ENCODE measurements at places on chromosomes 2 and 18. TPM values are rescaled to one million over a fixed set of nuclear protein-coding genes. Genes with fewer than 3 reads are reported as not detected.

- H3K4me1 ChIP-seq: no peaks in the 10 kb centered on the region
- peaks cover 38% of the 10 kb centered on the region for H3K27me3 ChIP-seq
- H3K36me3 ChIP-seq: no peaks in the 10 kb centered on the region
- no peak for DNase-seq
- no peak overlapping the region for H3K27ac ChIP-seq
Observed at GRCh38 chr2:173815772-173816171, 149.4 kb downstream of the SP3 start.

DNA sequence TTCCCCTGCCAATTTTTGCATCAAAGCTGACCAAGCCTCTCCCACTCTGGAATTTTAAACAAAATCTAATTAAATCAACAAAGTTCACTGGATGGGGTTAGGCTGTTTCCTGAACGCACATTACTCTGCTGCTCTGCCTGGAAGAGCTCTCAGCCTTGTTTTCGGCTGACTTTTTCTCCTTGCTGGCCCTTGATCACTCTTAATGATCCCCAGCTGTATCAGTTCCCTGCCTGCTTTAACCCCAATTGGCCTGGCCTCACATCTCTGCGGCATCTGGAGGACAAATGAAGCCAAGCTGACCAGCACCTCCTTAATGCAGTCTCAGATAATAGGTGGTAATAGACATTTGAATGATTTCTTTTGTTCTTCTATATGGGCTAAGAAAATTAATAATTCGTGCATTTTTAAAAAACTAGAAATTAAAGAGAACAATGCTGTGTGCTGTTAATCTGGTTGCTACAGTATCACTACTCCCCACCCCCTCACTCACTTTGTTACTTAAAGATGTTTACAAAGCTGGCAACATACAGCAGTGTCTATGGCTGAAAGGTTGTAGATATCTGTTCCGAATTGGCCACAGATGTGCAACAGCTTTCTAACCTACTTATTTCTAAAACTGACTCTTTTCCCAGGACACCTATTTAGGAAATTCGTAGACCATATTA is 415.2 kb upstream of the KCNH7 start:
- H3K4me1 ChIP-seq: no peaks in the 10 kb centered on the region
- H3K36me3 ChIP-seq: no peaks in the 10 kb centered on the region
- no peaks in the 10 kb centered on the region for H3K27me3 ChIP-seq
- DNase-seq: no peak

Gene CASP8
- 3.7 TPM for total RNA-seq

GRCh38 chr2:222673883-222674282 is 2.4 kb downstream of the MOGAT1 start:
- H3K27me3 ChIP-seq: peaks cover 32% of the 10 kb centered on the region
- no peak overlapping the region for H3K27ac ChIP-seq
- DNase-seq: no peak
- no peak overlapping the region for H3K4me3 ChIP-seq
- peaks cover 10% of the 10 kb centered on the region for H3K4me1 ChIP-seq

GRCh38 chr2:148990968-148991367 is 47.5 kb upstream of the LYPD6B start:
- DNase-seq: no peak
- no peaks in the 10 kb centered on the region for H3K36me3 ChIP-seq
- H3K4me3 ChIP-seq: no peak overlapping the region
- no peaks in the 10 kb centered on the region for H3K4me1 ChIP-seq

DNA sequence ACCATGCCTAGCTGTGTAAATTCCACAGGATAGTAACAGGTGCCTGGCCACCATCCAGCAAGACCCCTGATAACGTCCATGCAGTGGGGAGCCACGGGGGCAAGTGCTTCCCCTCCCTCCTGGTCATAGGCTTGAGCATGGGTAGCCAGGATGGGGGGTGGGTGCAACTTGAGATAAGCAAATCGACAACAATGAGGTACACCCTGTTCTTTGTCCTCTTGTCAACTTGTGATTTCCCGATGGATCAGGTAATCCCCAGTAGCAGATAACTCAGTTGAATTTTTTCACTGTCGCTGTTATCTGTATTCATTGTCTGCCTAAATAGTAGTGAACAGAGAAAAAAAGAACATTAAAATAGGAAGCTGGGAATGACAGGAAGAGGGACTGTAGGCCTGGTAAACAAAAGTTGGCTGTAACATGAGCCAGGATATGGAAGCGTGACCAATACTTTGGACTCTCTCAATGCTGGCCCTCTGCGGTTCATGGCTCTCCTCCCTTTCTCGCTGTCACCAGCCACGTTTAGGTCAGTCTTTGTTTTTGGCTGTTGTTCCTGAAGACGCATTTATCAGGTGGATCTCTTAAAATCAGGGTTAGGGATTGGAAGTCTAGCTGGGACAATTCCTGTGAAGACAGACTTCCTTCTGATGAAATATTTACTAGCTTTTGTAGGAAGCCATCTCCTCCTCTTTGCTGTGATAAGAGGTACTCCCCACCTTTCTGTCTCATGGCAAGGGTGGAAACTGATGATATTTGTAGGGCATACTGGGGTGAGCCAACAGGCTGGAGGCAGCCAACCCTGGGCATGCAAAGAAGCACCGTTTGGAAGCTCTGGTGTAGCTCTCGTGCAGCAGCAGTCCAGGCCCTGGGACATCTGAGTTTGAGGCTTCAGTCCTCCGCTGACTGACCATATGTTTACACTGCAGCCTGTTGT is 42.4 kb downstream of the TCF7L1 start:
- DNase-seq: no peak
- H3K27me3 ChIP-seq: no peaks in the 10 kb centered on the region
- peaks cover 71% of the 10 kb centered on the region for H3K4me1 ChIP-seq
- H3K27ac ChIP-seq: peak overlapping the region; percentile 67
- H3K36me3 ChIP-seq: no peaks in the 10 kb centered on the region

- H3K27ac ChIP-seq: no peak overlapping the region
- H3K36me3 ChIP-seq: no peaks in the 10 kb centered on the region
Observed at GRCh38 chr2:26054598-26055348, 20.9 kb downstream of the RAB10 start.

- no peak overlapping the region for H3K4me3 ChIP-seq
- H3K27me3 ChIP-seq: no peaks in the 10 kb centered on the region
- peaks cover 63% of the 10 kb centered on the region for H3K4me1 ChIP-seq
- no peaks in the 10 kb centered on the region for H3K36me3 ChIP-seq
- DNase-seq: no peak
Observed at GRCh38 chr2:227482638-227483340, 10.8 kb downstream of the AGFG1 start.

- H3K27ac ChIP-seq: no peak overlapping the region
- H3K4me3 ChIP-seq: no peak overlapping the region
- H3K36me3 ChIP-seq: no peaks in the 10 kb centered on the region
- peaks cover 60% of the 10 kb centered on the region for H3K27me3 ChIP-seq
- no peak for DNase-seq
- peaks cover 6% of the 10 kb centered on the region for H3K4me1 ChIP-seq
Observed at GRCh38 chr18:11653521-11653920, 35.5 kb upstream of the GNAL start.

DNA sequence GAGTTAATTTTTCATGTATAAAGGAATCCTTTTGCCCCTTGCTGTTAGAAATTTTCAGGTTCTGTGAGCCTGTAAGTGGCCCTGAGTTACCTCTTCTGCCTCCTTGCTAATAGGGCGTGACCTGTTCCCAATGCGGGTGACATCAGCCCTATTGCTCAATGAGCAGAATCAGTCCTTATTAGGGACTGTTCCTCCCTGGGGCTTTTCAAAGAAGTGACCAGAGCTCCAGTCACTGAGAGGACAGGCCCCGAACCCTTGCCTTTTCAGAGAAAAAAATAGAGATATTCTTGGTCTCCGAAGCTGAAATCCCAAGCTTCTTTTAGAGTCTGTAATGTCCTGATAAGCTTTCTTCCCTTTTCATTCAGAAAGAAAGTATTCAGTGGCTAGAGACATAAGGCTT is 8.2 kb upstream of the APOB start:
- no peak overlapping the region for H3K4me3 ChIP-seq
- no peaks in the 10 kb centered on the region for H3K4me1 ChIP-seq
- H3K27me3 ChIP-seq: peaks cover 3% of the 10 kb centered on the region
- DNase-seq: no peak
- H3K27ac ChIP-seq: no peak overlapping the region

Gene ALPG
- not detected for total RNA-seq

GRCh38 chr2:85166021-85166420 is 32.8 kb downstream of the TCF7L1 start:
- H3K27me3 ChIP-seq: no peaks in the 10 kb centered on the region
- no peak overlapping the region for H3K27ac ChIP-seq
- DNase-seq: no peak

Gene ACMSD
- not detected for total RNA-seq

GRCh38 chr2:239991689-239992314 is 33.3 kb downstream of the NDUFA10 start:
- no peak for DNase-seq
- peaks cover 63% of the 10 kb centered on the region for H3K36me3 ChIP-seq
- H3K4me1 ChIP-seq: no peaks in the 10 kb centered on the region

DNA sequence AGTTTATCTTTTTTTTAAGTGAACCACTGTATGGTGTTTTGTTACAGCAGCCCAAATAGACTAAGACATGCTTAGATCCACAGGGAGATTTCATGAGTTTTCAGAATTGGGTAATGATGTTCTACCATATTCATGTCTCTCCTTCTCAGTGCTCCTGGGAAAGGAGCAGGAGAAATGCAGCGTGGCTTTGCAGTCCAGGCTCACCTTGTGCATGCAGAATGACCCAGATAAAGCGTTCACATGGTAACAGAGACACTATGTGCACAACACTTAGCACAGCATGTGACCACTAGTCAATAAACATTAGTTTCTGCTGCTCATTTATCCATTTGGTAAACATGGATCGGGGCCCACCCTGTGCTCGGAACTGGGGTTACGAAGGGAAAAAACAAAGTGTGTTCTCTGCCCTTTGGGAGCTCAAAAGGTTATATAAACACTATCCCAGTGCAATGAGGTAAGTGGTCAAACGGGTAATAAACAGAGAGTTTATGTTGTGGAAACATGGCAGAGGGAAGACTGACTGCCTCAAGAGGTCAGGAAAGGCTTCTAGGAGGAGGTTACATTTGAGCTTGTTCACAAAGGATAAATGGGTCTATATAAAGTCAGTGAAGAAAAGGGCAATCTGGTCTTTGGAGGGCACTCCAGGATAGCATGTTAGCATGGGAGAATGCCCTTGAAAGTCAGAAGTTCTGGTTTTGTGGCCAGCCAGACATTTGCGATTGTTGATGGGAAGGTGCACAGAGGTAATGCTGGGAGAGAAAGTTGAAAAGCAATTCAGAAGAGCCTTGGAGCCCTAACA is 299.2 kb downstream of the TDRD15 start:
- H3K4me1 ChIP-seq: no peaks in the 10 kb centered on the region
- DNase-seq: no peak
- H3K4me3 ChIP-seq: no peak overlapping the region
- no peaks in the 10 kb centered on the region for H3K27me3 ChIP-seq
- H3K36me3 ChIP-seq: no peaks in the 10 kb centered on the region

Gene GALR1
- 0.05 TPM for total RNA-seq

Gene MATN3
- 0.22 TPM for total RNA-seq

- H3K4me1 ChIP-seq: no peaks in the 10 kb centered on the region
Observed at GRCh38 chr2:181262782-181263181, 194.4 kb upstream of the ITGA4 start.

Gene KIAA2012
- total RNA-seq: not detected

Gene VIT
- total RNA-seq: 8.5 TPM

DNA sequence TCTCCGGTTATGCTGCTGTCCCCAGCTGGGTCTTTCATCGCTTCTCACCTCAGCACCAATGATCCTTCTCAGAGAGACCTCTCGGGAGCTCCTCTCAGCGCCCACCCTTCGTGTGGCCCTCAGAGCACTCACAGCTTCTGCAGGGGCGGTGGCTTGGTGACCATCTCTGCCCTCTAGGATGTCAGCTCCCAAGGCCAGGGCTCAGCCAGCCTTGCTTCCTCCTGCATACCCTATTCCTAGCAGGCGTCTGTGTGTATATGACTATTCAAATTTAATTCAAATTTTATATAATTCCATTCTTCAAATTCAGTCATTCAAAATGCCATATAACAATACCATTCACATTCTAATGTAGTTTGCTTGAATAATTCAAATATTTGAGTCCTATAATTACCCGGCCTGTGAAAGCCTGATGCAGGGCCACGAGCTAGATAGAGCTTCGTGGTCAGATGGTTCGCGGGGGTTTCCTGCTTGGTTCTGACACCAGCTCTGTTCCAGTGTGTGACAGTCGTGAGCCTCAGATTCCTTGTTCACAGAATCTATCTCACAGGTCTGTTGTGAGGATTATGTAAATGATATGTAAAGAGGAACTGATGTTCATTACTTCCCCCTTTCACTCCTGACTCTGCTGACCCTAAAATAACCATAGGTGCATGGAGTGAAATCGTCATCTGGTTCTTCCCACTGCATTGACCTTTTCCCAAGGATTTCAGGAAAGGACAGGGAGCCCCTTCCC is 94.0 kb upstream of the CNGA3 start:
- H3K36me3 ChIP-seq: no peaks in the 10 kb centered on the region
- no peak for DNase-seq
- H3K27ac ChIP-seq: no peak overlapping the region
- no peaks in the 10 kb centered on the region for H3K27me3 ChIP-seq
- H3K4me3 ChIP-seq: no peak overlapping the region
- H3K4me1 ChIP-seq: peaks cover 9% of the 10 kb centered on the region

DNA sequence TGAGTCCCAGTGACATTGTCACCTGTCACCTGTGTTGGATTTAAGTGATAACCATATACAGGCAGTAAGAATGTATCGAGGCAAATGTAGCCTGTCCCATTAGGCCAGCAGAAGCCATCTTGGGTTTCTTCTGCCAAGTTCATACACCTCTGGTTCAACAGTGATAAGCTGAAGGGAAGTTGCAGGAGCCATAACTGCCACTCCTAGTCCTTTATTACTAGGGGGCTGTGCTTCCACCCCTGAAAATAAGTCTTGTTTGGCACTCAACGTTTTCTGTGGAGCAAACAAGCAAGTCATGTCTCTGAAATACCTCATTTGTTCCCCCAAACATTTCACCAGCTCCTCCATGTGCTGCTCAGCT is 58.1 kb upstream of the ALPP start:
- H3K4me3 ChIP-seq: no peak overlapping the region
- H3K36me3 ChIP-seq: no peaks in the 10 kb centered on the region
- H3K27ac ChIP-seq: no peak overlapping the region
- DNase-seq: no peak

DNA sequence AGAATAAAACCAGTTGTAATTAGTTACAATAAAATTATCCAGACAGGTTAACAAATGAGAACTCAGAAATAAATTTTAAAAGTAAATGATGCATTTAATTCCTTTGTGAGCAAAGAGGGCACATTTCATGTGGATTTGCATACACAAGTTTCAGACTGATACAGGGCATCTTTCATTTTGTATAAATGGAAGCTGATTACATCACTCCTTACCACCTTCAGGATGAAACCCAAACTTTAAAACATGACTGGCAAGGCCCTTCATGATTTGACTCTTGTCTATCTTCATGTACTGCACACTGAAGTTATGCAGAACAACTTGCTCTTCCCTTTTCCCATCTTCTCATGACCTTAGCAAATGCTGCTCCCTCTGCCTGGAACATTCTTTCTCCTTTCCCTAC is 26.9 kb downstream of the EFEMP1 start:
- no peaks in the 10 kb centered on the region for H3K27me3 ChIP-seq
- no peaks in the 10 kb centered on the region for H3K4me1 ChIP-seq
- no peak overlapping the region for H3K27ac ChIP-seq
- no peaks in the 10 kb centered on the region for H3K36me3 ChIP-seq

GRCh38 chr2:15517793-15518192 is 43.3 kb downstream of the NBAS start:
- no peak for DNase-seq
- no peak overlapping the region for H3K27ac ChIP-seq
- no peaks in the 10 kb centered on the region for H3K27me3 ChIP-seq
- H3K4me1 ChIP-seq: no peaks in the 10 kb centered on the region
